ENCODE measurements at places on chromosomes 3 and 15. TPM values are rescaled to one million over a fixed set of nuclear protein-coding genes. Genes with fewer than 3 reads are reported as not detected.
A peak's percentile ranks its signal among the peaks of the same experiment; 100 is the strongest.

MYLK gene
- polyA plus RNA-seq: 1.3 TPM

RBP2 gene
- not detected for polyA plus RNA-seq

MAP6D1 gene
- polyA plus RNA-seq: 0.18 TPM

FAM107A gene
- polyA plus RNA-seq: not detected

NEK11 gene
- 0.31 TPM for polyA plus RNA-seq

MIX23 gene
- 5.2 TPM for polyA plus RNA-seq

CX3CR1 gene
- 405 TPM for polyA plus RNA-seq

PDIA3 gene
- 50.9 TPM for polyA plus RNA-seq

ZMAT3 gene
- polyA plus RNA-seq: 3.0 TPM

DISP2 gene
- polyA plus RNA-seq: 0.01 TPM

TRPC1 gene
- not detected for polyA plus RNA-seq

SSR3 gene
- 29.1 TPM for polyA plus RNA-seq

CELF6 gene
- polyA plus RNA-seq: not detected

SUCNR1 gene
- polyA plus RNA-seq: 0.03 TPM

P2RY1 gene
- 0.16 TPM for polyA plus RNA-seq

SAMD7 gene
- not detected for polyA plus RNA-seq

DNA sequence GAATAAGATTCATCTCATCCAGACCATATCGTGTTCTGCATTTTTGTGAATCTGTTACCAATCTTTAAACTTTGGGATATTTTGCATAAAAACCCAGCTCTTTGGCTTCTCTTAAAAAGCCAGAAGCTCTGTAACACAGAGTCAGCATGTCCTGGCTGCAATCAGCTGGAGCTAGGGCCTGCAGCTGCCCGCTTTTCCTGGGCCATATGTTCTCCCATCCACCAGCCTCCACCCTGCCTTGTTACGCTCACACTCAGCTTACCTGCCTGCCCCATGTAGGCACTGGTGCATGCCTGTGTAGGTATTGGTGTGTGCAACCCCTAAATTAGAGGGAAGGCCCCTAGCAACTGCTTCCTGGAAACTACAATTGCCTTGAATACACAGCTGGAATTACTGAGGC, 48.2 kb downstream of the CRYGS start:
- no peaks in the 10 kb centered on the region for H3K36me3 ChIP-seq
- no peaks in the 10 kb centered on the region for H3K4me1 ChIP-seq
- no peak for DNase-seq
- no peaks in the 10 kb centered on the region for H3K27me3 ChIP-seq
- no peak overlapping the region for H3K27ac ChIP-seq
- no peak overlapping the region for H3K4me3 ChIP-seq

- no peaks in the 10 kb centered on the region for H3K4me1 ChIP-seq
- H3K27me3 ChIP-seq: no peaks in the 10 kb centered on the region
- no peak for DNase-seq
- H3K4me3 ChIP-seq: no peak overlapping the region
- H3K27ac ChIP-seq: no peak overlapping the region
- peaks cover 87% of the 10 kb centered on the region for H3K36me3 ChIP-seq
These were observed 40.4 kb downstream of the IQCB1 start for GRCh38 chr3:121794264-121794983.

DNA sequence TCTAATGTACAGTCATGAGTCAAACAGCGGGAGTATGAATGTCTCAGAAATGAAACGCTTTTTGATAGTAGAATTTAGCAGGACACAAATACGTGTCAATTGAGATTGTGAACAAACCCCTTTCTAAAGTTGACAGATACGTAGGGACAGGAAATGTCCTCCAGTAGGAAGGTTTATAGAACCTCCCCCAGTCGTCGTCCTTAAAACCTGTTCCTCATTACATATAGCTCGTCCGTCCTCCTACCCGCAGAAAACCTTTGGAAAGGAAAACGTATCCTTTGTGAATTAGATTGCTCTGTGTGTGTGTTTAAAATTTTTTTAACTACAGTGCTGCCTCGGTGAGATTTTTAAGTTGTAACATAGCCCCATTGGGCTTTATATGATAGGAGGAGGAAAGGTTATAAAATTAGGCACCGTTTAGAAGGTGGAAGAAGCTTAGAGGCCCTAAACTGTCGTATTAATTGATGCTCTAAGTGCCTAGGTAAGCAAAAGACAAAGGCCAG, 4.1 kb downstream of the UBE2E1 start:
- H3K4me3 ChIP-seq: peak overlapping the region; percentile 48
- no peak for DNase-seq
- H3K27ac ChIP-seq: no peak overlapping the region
- peaks cover 53% of the 10 kb centered on the region for H3K4me1 ChIP-seq
- H3K27me3 ChIP-seq: no peaks in the 10 kb centered on the region

DNA sequence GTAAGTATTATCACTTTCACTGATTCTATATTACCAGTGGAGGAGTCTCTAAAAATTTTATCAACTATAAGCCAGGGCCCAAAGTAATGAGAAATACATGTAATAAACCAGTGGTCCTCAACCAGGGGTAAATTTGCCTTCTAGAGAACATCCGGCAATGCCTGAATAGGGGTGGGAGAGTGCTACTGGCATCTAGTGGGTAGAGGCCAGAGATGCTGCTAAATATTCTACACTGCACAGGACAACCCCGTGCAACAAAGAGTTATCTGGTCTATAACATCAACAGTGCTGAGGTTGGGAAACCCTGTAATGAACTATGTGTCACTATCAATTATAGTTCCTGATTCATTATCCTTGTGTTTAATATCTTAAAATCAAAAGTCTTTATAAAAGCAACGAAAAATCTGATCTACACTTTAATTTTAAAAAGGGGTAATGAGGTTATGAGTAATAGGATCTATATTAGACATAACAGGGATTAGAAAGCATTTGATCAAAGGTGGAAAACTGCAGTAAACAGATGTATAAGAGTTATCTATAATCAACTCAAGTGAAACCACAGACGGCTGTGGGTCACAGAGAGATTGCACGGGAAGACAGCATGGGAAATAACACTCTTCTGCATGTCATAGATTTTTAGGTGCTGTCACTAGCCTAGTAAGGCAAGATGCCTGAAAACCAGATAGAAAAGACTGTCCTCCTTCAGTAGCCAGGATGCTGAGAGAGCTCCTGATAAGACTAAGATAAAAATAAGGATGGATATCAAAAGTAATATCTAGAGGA, 2.0 kb downstream of the LYSMD2 start:
- no peaks in the 10 kb centered on the region for H3K36me3 ChIP-seq
- DNase-seq: peak; percentile 10
- H3K4me3 ChIP-seq: peak overlapping the region; percentile 88
- H3K27me3 ChIP-seq: no peaks in the 10 kb centered on the region
- peaks cover 62% of the 10 kb centered on the region for H3K4me1 ChIP-seq
- H3K27ac ChIP-seq: no peak overlapping the region

DNA sequence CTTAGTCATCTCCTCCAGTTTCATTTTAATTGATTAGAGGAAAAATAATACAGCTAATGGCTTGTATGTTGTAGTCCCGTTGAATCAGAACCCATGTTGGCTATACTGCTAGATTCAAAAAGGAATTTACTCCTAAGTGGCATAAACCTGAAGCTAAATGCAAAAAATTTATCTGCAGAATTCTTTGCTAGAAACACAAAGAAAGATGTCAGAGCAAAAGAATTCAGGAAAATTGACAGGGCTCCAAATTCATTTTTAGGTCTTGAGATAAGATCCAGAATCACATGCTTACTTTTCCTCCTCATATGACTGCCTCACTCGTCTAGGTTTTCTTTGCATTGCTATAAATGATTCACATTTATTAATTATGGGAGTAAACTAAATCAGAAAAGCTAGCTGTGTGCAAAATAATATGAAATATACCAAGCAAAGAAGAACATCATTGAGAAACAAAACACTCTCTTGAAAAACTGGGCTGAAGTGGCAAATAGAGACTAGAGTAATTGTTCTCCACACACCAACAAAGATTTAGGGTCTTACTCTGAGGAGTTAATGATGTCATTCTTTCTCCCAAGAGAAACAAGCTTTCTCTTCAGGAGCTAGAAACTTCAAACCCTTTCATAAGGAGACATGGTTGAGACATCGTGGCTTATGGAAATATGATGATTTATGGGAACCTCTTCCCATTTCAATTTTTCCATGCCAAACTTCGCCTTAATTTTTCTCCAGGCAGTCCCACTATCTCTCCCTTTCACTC, 94.8 kb upstream of the FEZF2 start:
- H3K36me3 ChIP-seq: no peaks in the 10 kb centered on the region
- H3K27me3 ChIP-seq: no peaks in the 10 kb centered on the region
- no peak overlapping the region for H3K4me3 ChIP-seq
- H3K27ac ChIP-seq: no peak overlapping the region
- DNase-seq: no peak

DNA sequence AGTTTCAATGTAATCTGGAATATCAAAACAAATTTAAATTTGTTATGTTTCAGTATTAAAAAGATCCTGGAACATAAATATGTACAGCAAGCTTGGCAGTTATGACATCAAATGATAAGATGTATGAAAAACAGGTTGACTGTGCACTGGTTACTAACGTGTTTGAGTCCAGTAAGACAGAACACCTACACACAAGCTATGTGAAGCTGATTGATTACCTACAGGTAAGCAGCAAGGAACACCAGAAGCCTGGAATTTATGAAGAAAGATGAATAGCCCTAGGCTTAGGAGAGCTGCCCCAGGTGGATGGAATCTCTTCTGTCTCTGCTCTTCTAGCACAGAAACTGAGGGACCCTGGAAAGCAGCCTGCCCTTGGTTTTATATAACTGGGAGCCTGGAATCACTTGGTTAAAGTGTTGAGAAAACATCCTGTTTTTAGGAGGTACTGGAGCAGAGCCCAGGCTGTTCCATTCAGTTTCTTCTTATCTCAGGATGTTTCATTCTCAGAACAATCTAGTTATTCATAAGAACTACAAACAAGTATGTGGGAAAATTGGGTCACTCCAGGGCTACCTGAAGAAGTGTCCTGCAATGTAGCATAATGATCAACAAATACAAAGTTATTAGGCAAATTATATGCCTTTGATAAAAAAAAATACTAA, 36.3 kb downstream of the SLITRK3 start:
- H3K4me3 ChIP-seq: no peak overlapping the region
- no peaks in the 10 kb centered on the region for H3K4me1 ChIP-seq
- DNase-seq: no peak
- no peak overlapping the region for H3K27ac ChIP-seq

- no peaks in the 10 kb centered on the region for H3K27me3 ChIP-seq
- H3K4me3 ChIP-seq: no peak overlapping the region
- no peak for DNase-seq
- H3K4me1 ChIP-seq: peaks cover 10% of the 10 kb centered on the region
These were observed 120.5 kb downstream of the FOXB1 start for GRCh38 chr15:60124460-60125070.

DNA sequence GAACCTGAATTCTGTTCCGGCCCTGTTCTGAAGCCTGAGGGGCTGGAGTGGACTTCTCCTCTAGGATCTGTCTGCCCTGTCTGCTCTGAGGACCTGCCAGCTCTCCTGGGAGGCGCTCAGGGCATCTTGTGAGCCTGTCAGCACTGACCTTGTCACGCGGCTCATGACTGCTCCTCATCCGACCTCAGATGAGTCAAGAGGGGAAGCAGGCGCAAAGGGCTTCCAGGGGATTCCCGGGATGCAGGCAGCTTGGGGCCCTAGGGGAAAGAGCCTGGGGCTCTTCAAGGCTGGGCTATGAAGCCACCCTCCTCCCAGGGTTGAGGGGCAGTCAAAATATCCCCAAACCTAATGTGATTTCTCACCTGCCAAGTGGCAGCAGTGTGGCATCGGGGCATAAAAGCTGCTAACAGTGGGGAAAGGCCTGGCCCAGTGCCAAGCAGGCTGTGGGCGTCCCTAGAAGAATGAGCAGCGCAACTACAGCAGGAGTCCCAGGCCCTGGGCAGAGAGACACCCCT, 27.6 kb upstream of the ANKDD1A start:
- peak; percentile 99 for DNase-seq
- no peak overlapping the region for H3K4me3 ChIP-seq
- H3K36me3 ChIP-seq: no peaks in the 10 kb centered on the region
- H3K4me1 ChIP-seq: peaks cover 66% of the 10 kb centered on the region
- no peaks in the 10 kb centered on the region for H3K27me3 ChIP-seq

DNA sequence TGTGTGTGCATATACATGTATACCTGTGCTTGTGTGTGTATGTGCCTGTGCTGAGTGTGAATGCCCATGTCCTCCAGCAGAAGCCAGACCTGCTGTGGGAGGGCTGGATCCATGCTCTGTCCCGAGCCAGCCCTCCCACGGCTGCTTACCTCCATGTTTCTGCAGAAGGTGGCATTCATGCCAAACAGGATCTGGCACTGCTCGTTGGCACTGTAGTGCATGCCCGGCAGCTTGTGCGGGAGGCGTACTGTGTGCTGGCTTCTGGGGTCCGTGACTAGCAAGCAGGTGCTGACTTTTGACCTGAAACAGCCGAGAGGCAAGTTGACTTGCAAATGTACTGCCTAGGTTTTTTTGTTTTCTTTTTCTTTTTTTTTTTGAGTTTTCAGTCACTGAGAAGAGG, 189.3 kb downstream of the ADAMTS17 start:
- no peaks in the 10 kb centered on the region for H3K27me3 ChIP-seq
- H3K4me3 ChIP-seq: no peak overlapping the region
- DNase-seq: no peak
- H3K36me3 ChIP-seq: no peaks in the 10 kb centered on the region

- no peak overlapping the region for H3K27ac ChIP-seq
- H3K27me3 ChIP-seq: no peaks in the 10 kb centered on the region
- no peak for DNase-seq
- no peaks in the 10 kb centered on the region for H3K4me1 ChIP-seq
These were observed 54.7 kb upstream of the C2CD4B start for GRCh38 chr15:62219799-62220198.

DNA sequence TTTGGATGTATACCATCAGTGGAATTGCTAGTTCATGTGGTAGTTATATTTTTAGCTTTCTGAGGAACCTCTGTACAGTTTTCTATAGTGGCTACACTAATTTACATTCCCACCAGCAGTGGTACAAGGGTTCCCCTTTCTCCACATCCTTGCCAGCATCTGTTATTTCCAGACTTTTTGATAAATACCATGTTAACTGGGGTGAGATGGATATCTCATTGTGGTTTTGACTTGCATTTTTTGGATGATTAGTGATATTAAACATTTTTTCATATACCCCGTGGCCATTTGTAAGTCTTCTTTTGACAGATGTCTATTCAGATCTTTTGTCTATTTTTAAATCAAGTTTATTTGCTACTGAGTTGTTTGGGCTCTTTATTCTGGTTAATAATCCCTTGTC, 455.6 kb upstream of the RARB start:
- H3K4me1 ChIP-seq: no peaks in the 10 kb centered on the region
- no peaks in the 10 kb centered on the region for H3K27me3 ChIP-seq
- no peak overlapping the region for H3K4me3 ChIP-seq
- H3K36me3 ChIP-seq: no peaks in the 10 kb centered on the region

DNA sequence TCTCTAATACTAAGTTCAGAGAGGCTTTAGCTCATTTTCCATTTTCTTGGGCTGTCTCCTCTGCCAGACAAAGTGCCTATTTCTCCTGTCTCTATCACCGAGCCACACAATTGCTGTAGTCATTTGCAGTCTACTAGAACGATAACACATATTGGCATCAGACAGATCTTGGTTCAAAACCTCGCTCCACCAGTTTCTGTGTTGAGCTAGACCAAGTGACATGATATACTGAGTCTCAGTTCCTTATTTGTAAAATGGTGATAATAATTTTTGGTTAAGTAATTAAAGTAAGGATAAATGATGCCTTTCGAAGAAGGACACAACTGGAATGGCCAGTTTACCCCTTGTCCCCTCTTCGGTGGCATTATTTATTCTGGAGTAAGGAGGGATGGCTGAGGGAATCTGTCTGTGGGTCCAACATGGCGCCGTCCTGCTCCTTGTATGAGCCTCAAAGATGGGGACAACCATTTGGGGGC, 398 bp upstream of the RAB7A start:
- no peak for DNase-seq
- H3K27me3 ChIP-seq: no peaks in the 10 kb centered on the region
- H3K4me1 ChIP-seq: peaks cover 44% of the 10 kb centered on the region
- peak overlapping the region; percentile 99 for H3K27ac ChIP-seq

Data from CD14-positive monocyte (primary cell).